Activated CD4-positive, alpha-beta memory T cell treated with anti-CD3 and anti-CD28 coated beads for 36 hours (primary cell): ENCODE measurements at places on chromosomes 1 and 21. TPM values are rescaled to one million over a fixed set of nuclear protein-coding genes. Genes with fewer than 3 reads are reported as not detected.

The RHBG gene
- not detected for total RNA-seq

The PRRX1 gene
- not detected for total RNA-seq

The ADGRL4 gene
- total RNA-seq = not detected

GRCh38 chr1:55071477-55071876 lies 32.1 kb downstream of the PCSK9 start:
- DNase-seq = peak; percentile 24

DNA sequence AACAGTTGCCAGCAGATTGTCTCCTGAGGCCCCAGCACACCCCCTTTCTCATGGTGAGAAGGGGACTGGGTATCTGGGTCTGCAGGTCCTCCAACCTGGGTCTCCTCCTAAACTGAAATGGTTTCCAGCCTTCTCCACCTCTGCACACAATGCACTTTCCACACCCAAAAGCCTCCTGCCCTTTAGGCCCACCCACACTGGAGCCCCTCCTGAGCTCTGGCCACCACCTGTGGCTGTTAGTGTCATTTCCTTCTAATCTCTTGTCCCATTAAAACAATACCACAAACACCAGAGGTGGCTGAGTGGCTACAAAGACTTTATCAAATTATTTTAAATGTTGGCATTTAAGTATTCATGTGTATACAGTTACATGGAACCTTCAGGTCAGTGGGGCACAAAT lies 11.5 kb downstream of the GPR3 start:
- no peak for DNase-seq

DNA sequence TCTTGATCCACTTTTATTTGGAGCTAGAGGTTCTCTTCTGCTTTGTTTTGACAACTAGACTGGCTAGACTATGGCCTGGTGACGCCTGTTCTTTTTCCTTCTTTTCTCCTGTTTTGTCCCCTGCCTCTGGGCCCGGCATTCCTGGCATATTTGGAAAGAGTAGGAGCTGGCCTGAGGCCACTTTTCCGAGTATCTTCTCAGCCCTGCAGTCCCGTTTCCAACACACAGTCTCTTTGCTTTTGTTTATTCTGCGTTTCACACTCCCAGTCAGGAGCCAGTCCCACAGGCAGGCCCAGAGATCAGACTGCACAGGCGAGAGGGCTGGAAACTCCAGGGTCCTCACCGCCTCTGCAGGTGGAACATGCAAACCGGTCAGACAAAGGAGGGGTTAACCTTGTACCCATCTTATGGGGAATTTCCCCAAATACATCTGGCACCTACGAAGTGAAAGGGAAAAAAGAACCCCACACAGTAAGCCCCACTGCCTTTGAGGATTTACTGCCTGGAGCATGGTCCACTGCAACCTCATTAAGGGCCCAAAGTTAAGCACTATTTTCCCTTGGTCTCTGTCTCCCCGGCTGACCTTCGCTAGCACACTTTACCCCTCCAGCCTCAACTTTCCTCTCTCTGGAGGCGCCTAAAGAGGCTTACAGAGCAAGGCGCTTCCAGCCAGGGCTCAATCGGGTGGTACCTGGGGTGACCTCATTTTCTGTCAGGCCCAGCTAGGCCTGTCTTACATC lies 141.1 kb downstream of the TOMM20 start:
- DNase-seq = peak; percentile 56

DNA sequence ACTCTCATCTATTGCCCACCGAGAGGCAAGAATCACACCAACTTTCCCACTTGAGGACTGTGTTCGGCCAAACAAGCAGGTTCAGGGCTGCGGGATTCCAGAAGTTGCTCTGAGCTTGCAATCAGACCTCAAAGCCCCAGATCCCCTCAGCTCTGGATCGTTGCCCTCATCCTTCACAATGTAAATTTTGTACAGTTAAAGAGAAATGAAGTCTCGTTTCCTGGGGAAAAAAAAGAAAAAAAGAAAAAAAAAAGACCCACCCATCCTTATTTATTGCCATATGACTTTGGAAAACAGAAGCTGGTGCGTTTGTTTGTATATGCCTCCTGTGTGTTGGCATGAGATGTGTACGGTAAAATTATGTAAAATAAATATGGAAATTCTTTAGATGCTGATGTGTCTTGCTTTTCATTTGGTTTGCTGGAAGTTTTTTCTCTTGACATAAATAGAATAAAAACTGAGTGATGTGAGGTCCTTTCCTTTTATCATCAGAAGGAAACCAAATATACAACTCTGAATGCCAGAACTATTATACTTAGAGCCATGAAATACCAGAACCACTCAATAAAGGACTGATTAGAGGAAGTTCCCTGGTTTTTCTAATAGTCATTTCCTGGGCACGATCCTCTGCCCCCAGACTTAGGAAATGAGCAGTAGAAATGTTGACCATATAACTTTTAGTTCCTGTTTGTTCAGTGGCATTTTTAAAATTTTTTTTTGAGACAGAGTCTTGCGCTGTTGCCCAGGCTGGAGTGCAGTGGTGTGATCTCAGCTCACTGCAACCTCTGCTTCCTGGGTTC lies 48.7 kb downstream of the LHX4 start:
- DNase-seq = no peak

DNA sequence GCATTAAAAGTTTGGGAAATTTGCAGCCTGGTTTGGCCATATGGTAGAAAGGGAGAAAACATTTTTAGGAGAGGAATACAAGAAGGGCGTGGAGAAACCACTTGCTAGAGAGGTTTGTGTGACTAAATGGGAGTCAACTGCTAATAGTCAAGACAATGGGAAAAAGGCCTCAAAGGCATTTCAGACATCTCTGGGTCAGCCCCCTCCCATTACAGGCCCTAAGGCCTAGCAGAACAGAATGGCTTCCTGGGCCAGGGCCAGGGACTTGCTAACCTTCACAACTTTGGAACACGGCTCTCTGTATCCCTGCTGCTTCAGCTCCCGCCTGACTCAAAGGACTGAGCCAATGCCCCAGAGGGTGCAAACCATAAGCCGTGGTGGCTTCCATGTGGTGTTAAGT lies 752.3 kb upstream of the ADAMTS5 start:
- no peak for DNase-seq

The FHAD1 gene
- total RNA-seq = not detected

The EPHB2 gene
- total RNA-seq = 0.17 TPM

The SYT11 gene
- 25.1 TPM for total RNA-seq

GRCh38 chr1:31003613-31004230 lies 61.8 kb downstream of the PUM1 start:
- no peak for DNase-seq

DNA sequence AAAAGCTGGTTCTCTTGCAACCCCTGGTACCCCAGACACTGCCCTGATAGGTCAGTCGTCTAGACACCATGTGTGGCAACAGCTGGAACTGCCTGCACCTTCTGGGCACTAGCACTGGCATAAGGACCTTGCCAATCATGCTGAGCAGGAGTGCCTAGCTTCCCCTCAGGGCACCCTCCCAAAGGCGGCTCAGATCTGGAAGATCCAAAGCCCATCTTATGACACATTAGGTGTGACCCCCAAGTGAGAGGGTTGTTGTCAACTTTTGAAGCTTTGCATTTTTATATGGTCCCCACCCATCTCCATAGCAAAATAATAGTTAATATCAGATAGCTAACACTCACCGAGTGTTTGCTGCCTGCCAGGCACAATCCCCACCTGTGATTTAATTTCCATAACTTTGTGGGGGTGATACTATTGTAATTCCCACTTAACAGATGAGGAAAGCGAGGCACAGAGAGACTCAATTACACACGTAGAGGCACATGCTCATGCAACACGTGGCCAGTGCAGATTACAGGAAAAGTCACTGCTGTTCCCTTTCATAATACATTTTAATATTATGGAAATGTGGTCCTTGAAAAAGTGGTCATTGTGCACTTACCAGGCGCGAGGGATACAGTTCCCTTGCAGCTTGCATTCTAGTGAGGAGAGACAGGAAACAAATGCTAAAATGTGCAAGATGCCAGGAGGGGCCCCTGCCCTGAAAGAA lies 25.8 kb downstream of the EXOC8 start:
- DNase-seq = no peak

- no peak for DNase-seq
These were observed 147.1 kb downstream of the NTPCR start for GRCh38 chr1:233097546-233097945.

The TNFRSF14 gene
- total RNA-seq = 145 TPM

DNA sequence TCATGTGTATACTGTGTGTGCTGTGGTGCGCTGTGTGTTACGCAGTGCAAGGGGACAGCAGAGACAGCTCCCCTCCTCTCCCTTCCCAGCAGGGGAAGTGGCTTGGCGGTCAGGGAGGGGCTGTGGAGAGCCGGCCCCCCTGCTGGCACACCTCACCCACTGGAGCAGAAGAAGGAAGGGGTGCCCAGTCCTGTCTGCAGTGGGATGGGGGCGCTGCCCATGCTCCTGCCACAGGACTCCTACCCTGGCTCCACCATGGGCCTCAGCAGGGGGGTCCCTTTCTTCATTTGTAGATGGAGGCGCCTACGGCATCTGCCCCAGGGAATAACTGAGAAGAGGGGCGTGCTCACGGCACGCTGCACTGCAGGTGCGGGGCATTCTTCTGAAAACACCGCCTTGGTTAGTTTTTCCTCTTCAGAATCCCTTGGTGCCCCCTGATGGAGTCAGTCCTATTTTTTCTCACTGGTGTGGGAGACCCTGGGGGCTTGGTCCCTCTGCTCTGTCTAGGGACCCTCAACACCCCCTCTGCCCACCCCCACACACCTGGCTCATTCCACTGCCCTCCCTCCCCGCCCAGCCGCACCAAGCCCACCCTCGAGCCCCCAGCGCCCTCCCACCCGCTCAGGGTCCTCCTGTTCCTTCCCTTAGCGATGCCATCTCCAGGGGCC lies 13.8 kb upstream of the LDLRAP1 start:
- no peak for DNase-seq

The CFAP141 gene
- not detected for total RNA-seq

The MATN1 gene
- total RNA-seq = 0.34 TPM

DNA sequence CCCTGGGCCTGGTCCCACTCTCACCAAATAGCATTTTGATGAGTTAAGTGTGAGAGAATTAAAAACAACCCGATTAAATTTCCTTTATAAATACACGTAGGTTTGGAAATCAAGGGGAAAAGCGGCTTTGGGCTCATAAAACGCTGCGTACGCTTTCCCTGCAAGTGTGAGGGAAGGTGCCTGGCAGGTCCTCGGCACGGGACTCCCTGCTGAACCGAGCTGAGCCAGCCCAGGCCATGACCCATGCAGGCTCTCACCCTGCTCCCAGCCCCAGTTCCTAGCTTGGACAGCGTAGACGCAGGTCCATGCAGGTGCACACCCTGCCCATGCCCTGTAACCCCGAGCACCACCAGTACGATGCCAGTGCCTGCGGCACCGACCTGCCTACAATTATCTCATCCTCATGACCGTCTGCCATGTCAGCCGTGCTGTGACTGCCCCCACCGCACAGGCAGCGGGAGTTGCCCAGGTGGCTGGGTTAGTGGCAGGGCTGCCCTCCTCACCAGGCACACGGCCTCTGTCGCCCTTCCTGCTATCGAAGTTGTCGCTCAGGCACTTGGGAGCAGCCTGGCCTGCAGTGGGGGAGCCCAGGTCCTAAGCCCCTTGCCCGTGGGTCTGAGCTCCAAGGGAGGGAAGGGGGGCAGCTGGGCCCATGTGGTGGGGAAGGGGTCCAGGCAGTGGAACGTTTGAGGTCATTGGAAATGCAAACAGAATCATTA lies 41.0 kb upstream of the ACTRT2 start:
- no peak for DNase-seq

- no peak for DNase-seq
These were observed 119.2 kb downstream of the SYF2 start for GRCh38 chr1:25113086-25113485.

The KRTAP13-2 gene
- total RNA-seq = not detected

GRCh38 chr1:12296623-12297022 lies 66.8 kb downstream of the VPS13D start:
- DNase-seq = no peak

The S100A3 gene
- not detected for total RNA-seq
